ENCODE measurements at places on chromosomes 3 and 15.

GRCh38 chr15:91320101-91320500 is 220.0 kb downstream of the SV2B start:
- DNase-seq, result no peak

DNA sequence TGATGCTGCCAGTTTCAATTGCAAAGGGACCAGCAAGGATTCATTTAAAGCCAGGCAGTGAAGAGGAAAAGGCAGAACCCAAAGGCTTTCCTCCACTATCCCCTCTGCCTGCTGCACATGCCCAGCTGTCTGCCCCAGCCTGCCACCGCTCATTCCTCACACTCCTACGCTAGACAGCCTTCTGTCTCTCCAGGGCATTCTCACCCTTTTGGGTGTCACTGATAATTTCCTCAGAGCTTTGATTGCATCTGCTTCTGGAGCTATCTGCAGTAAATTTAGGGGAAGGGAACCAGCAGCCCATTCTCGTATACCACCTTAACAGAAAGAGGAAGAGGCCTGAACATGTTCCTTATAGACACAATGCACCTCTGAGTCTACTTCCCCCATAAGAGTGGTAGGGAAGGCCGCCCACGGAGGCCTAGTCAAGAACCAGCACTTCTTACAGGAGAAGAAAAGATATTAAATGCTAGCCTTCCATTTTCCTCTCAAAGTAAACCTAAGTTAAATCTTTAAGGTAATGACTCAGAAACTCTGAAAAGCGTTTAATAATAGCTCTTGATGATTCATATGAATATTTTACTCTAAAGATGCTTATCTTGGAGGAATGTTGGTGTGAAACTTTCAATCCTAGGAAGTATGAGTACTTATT is 20.9 kb downstream of the NUDT16 start:
- DNase-seq, result no peak

- DNase-seq, result no peak
Observed at GRCh38 chr15:101650145-101650544, 2.0 kb downstream of the TM2D3 start.

DNA sequence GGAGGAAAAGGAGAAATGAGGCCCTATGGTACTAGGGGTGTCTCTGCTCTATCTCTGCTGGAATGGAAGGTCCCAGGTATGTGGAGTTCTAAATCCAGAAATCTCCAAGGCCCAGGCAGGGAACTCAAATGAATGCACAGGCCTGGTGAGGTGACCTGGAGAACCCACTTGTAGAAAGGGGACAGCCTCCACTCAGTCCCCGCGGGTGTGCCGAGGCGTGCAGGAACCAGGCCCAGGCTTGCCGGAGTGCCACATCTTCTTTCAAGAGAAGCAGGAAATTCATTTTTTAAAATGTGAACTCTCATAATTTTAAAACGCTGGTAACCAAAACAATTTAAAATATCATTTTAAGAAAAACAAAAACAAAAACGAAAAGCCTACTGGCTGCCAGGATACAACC is 32.2 kb upstream of the ADCY5 start:
- no peak for DNase-seq

DNA sequence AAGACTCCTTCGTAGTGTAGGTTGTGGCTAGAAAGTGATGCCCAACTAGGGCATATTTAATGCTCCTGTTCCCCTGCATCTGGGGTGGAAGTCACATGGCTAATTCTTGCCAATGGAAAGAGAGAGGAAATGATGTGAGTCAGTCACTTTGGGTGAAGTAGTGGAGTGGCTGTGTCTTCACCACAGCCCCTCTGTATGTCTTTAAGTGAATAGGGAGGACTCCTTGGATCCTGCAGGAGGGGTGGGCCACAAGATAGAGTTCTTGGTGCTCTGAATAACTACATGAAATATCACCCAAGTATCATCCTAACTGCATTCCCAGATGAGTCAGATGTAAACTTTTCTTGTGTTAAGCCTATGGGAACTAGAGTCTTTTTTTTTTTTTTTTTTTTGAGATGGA is 17.8 kb upstream of the MB21D2 start:
- no peak for DNase-seq

- peak; percentile 54 for DNase-seq
Observed at GRCh38 chr3:149547413-149547812, 72.9 kb downstream of the TM4SF4 start.

- DNase-seq, result no peak
Observed at GRCh38 chr3:130677343-130677742, 69.3 kb downstream of the PIK3R4 start.

GRCh38 chr3:126921085-126921824 is 61.7 kb upstream of the PLXNA1 start:
- no peak for DNase-seq

- DNase-seq, result no peak
Observed at GRCh38 chr3:53328746-53329145, 18.6 kb downstream of the DCP1A start.

DNA sequence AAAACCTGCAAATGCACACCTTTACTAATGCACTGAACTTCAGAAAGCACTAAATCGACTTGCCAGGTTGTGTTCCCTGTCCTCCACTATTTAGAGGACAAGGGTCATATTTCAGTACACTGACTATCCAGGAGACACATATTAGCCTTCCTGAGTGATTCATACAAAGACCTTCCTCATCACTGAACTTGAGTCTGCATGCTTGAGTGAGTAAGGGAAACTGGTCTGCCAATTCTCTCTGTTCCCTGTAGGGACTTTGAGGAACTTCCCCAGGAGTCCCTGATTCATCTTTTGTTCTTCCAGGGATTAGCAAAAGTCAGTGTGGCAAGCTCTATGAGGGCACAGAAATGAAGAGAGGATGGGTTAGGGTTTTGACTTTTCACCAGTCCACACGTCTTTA is 565.9 kb downstream of the PDCD6IP start:
- no peak for DNase-seq

DNA sequence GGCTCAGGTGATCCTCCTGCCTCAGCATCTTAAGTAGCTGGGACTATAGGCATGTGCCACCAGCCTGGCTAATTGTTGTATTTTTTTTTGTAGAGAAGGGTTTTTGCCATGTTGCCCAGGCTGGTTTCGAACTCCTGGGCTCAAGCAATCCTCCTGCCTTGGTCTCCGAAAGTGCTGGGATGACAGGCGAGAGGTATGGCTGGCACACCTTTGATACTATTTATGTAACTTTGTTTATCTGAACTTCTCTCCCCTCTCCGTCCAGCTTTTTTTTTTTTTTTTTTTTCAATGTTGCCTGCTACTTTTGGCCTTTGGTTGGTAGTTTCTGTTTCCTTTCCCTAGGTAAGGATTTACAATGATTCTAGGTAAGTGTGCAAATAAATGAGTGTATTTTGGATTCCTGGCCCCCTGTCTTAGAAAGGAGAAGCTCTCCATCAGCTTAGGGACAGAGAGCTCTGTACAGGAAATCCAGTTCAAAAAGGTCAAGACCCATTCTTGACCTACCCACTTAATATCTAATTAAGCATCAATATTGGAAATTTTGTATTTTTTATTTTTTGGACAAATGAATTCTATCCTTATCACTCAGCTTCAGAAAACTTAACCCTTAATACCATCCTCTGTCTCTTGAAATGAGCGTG is 6.8 kb downstream of the ARL6IP5 start:
- DNase-seq, result no peak

DNA sequence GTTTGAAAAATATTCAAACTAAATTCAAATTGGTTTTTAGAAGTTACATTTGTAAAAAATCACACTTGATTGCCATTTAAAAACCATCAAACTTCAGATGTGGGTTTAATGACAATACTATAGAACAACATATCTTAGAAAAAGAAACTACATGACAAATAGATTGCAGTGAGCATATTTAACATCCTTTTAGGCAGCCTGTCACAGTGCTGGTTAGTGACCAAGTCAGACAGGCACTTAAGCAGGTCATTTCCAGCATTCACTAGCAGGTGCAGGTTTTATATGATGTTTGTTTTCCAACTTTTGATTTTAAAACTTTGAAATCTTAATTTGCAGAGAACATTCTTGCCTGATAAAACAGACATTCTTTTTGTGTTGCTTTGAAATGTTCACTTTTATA is 115.7 kb downstream of the MBNL1 start:
- no peak for DNase-seq

- no peak for DNase-seq
Observed at GRCh38 chr15:100508641-100509300, 20.0 kb downstream of the CERS3 start.

DNA sequence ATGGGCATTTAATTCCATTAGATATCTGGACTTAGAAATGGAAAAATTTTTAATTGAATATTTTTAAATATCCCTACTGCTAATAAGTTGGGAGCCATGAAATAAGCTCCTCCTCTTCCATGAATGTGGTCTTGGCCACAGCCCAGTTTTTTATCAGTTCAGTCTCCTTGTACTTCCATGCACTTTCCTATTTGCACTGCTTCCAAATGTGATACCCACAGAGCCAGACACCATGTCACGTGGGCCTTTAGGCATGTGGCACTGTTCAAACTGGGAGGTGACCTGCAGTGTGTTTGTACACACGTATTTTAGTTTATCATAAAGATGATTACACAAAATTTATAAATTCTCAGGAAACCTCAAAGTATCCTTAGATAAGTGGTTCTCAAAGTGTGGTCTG is 80.1 kb upstream of the DGKG start:
- no peak for DNase-seq

- DNase-seq, result no peak
Observed at GRCh38 chr15:74716651-74717050, 8.7 kb downstream of the CYP1A1 start.

- DNase-seq, result no peak
Observed at GRCh38 chr3:24725514-24726255, 231.0 kb upstream of the THRB start.

GRCh38 chr15:51830276-51830806 is 888 bp downstream of the TMOD3 start:
- no peak for DNase-seq

- peak; percentile 96 for DNase-seq
Observed at GRCh38 chr3:138594150-138594934, at the start of gene CEP70. Gene CEP70 (minus strand): TSS chr3:138594260. CDS start chr3:138572927, 21,333 bp downstream.

GRCh38 chr15:42510258-42511006 is 15.0 kb downstream of the SNAP23 start:
- DNase-seq, result no peak

- DNase-seq, result no peak
Observed at GRCh38 chr3:187277129-187277462, 14.4 kb downstream of the MASP1 start.

- DNase-seq, result no peak
Observed at GRCh38 chr3:113828600-113828999, 10.0 kb upstream of the GRAMD1C start.

DNA sequence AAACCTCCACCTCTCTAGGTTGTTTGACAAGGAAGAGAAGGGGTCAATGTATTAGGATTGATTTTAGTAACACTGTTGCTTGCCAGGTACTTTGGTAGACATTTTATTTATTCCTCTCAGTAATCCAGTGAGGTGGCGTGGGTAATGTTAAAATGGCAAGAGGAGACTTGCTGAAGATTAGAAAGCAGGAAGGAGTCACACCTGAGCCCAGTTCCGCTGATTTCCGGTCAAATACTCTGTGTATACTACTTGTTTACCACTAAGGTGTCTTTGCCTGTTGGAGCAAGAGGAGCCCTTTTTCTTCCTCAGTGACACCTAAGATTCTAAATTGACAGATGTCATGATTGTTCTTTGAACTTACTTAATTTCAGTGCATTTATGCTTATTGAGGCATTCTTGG is 1.7 kb downstream of the OXNAD1 start:
- DNase-seq, result no peak

DNA sequence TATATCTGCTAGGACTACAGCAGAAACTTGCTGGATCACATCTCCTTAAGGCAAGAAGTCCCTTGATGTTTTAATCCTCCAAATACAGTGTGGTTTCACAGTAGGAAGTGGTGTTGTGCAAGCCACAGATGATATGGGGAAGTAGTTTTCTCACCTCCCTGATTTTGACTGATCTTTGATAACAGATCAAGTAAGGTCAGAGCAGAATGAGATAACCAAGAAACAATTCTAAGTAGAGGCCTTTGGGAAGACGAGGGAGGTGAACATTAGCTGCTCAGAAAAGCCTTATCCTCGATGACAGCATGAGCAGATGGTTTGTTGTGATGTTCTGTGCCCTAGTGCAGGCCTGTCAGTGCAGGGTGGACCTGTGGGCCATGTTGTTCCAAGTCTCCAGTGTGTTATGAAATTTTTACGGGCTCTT is 61.3 kb downstream of the RIOX2 start:
- DNase-seq, result no peak

DNA sequence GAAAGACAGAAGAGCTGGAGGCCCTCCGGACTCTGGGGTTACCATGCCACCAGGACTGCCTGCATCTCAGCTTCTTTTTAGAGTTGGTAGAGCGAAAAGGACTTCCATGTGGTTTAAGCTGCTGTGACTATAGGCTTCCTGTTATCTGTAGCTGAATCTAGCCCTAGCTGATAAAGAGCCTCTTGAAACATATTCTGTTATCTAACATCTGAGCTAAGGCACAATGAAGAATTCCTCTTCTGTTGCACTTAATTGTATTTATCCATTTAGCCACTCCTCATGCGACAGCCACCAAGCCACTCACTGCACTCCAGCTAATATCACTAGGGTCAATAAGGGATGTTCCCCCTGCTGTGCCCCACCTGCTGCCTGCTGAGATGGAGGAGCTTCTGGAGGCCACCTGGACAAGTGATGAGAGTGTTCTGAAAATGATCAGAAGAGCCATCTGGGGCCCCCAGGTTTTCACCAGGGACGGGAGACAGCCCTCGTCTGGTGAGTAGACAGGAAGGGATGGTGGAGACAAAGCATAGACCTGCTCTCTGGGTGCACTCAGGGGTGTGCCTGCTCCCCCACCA is 94.6 kb upstream of the PLXNA1 start:
- DNase-seq, result no peak

DNA sequence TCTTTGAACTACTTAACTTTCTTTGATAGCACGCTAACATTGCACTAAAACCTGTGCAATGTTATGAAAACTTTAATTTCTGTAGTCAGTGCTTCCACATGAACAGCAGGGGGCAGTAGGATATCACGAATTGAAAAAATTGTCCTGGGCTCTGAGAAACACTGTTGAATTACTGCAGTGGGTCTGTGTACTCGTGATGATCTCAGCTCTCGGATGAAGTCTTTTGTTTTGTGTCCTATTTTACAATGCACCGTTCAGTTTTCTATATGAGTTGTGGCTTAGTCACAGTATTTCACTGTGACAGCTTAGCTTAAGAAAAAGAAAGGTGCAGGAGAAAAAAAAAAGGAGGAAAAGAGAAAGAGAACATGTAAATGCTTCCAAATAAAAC is 141.3 kb upstream of the CCDC54 start:
- DNase-seq, result no peak

DNA sequence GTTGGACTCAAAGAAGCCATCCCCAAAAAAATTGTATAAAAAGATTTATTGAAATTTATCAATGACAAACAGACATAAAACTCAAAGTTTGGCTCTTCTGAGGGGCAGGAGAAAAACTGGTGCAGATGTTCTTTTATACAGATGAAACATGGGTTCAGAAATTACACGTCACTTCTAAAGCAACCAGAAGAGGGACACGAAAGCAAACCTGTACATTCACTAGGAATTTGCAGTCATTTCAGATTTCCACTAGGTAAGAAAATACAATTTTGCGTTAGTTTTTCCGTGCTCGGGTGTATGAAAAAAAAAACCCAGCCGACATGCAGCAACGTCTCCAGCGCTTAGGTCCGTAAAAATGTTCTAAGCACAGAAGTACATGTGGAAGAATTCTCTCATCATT is 41.8 kb downstream of the ANP32A start:
- DNase-seq, result no peak

All from mucosa of descending colon (tissue), 3 donors.